K562 (cell line): ENCODE measurements at places on chromosomes 3 and 15. TPM values are rescaled to one million over a fixed set of nuclear protein-coding genes. Genes with fewer than 3 reads are reported as not detected.

- DNase-seq: no peak
These were observed 1.2 kb downstream of the ANXA2 start for GRCh38 chr15:60396560-60396957.

- DNase-seq: no peak
These were observed 20.7 kb upstream of the SLC25A26 start for GRCh38 chr3:66200147-66200546.

DNA sequence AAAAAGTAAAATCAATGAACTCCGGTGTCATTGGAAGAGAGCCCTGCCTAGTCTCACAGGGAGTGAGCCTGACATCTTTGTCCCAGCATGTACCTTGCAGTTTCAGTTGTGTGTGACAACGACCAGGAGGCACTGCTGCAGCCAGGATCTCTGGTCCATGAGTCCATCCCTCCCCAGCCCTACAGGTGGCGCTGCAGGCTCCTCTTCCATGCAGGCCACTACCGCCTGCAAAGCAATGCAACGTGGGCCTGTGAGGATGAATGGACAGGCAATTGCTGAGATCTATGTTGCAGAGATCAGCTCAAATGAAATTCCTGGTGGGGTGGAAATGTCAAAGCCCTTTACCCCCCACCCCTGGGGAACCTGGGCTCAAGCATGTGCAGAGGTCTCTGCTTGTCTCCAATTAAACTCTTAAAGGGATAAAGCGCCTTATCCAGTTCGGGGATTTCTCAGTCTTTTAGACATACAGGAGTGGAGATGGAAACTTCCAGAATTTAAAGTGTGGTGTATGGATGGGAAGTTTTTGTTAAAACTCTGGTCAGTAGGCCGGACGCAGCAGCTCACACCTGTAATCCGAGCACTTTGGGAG is 35.8 kb downstream of the TKT start:
- peak; percentile 85 for DNase-seq

DNA sequence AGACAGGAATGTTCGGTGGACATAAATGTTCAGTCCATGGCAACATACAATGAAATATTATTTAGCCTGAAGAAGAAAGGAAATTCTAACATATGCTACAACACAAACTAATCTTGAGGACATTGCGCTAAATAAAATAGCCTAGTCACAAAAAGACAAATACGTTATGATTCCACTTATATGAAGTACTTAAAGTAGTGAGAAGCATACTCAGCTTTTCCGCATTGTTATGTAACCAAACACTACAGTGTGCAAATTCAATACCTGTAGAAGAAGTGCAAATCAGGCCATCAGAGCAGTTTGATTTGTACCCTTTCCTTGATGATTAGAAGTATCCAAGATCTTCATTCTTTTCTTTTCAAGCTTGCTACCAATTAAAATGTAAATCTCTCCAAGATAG is 1023.4 kb upstream of the NR2F2 start:
- no peak for DNase-seq

Gene CCR1
- not detected in 2 replicates for polyA plus RNA-seq

Gene RASGRP1
- polyA plus RNA-seq: 0.27 and 0.72 TPM in 2 replicates

DNA sequence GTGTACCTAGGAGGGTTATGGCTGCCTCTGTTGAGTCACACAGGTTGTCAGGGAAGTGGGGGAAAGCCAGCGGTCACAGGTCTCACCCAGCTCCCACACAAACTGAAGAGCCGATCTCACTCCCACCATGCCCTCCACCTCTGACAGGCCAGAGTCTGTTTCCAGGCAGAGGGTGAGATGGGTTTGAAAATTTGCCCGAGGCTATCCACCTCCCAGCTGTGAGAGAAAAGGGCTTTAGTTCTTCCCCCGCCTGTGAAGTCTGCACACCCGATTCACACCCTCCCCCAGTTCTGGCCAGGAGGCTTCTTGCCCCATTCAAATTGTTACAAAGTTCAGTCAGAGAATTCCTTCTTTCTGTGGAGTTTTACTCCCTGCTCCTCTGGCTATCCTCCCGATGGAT is 446.9 kb downstream of the EDEM1 start:
- no peak for DNase-seq

DNA sequence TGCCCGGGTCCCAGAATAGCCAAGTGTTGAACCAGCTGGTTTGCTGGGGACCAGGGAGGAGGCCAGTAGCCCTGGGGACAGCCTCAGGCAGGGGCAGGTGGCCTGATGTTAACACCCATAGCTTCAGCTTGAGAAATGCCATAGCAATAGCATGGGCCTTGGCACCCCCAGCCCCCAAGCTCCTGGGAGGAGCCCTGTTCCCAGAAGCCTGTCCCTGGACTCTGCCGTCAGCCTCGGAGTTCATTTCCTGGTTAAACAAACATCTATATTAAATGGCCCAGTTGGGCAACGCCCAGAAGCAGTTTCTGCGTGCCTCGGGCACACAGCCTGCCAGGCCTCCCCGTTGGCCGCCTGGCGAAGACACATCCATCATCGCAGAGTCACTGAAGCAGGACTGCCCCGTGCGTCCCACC is 58.2 kb downstream of the FGD5 start:
- no peak for DNase-seq

Gene NAALADL2
- polyA plus RNA-seq: 0.88 and 1.3 TPM in 2 replicates

DNA sequence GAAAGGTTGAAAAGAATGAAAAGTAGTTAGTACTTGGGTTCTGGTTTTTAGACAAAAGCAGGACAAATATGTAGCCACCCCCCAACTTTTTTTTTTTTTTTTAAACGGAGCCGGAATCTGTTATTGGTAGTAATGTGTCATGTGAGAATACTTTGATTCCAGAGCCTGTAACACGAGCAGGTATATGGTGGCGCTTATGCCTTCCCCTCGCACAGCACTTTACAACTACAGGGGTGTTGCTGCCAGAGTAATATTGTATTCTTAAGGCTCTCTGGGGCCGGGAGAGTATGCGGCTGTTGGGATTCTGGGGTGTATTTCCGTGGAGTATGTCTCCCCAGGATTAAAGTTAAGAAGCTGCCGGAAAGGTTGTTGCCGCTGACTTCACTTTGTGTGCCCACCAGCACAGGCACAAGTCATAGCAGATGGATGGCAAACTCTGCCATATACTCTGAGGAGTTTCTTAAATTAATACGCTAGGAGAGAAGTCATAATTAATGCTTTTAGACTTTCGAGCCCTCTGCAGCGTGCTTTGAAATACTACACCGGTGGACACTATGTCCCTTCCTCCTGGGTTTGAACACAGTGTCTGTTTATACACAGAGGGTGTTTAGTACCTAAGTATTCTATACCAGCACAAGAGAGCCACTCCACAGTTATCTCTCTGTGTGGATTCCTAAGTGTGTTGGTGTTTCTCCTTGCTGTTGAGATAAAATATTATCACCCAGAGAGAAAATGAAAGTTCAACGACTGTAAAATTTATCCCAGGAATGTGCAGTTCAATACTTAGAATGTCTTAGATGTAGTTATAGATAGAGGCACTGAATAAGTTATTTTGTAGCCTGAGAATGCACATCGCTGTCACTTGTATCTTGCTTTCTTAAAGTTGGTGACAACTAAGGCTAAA is 1.4 kb downstream of the MBNL1 start:
- no peak for DNase-seq

Gene ROPN1
- polyA plus RNA-seq: not detected in 2 replicates

GRCh38 chr3:127391436-127392155 is 103.8 kb upstream of the PRR20G start:
- no peak for DNase-seq

- DNase-seq: no peak
These were observed 420.5 kb downstream of the EPHB1 start for GRCh38 chr3:135215516-135215915.

- no peak for DNase-seq
These were observed 24.8 kb downstream of the PSTPIP1 start for GRCh38 chr15:77019521-77020331.

DNA sequence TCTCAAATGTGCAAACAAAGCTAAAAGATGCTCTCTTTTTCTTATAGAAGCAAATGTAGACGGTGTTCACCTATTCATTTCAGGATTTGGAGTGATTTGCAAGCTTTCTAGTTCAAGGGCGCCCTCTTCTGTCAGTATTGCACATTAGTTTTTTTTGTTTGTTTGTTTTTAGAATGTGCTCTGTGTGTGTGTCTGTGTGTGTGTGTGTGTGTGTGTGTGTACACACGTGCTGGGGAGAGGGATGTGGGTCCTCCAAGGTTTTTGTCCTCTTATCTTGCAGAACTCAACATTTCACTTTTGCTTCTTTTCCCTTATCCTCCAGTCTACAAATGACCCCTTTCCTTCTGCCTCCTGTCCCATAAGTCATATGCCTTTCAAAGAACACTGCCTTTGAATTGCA is 23.5 kb downstream of the DNAH1 start:
- peak; percentile 42 for DNase-seq

Gene ZBBX
- polyA plus RNA-seq: not detected in 2 replicates

DNA sequence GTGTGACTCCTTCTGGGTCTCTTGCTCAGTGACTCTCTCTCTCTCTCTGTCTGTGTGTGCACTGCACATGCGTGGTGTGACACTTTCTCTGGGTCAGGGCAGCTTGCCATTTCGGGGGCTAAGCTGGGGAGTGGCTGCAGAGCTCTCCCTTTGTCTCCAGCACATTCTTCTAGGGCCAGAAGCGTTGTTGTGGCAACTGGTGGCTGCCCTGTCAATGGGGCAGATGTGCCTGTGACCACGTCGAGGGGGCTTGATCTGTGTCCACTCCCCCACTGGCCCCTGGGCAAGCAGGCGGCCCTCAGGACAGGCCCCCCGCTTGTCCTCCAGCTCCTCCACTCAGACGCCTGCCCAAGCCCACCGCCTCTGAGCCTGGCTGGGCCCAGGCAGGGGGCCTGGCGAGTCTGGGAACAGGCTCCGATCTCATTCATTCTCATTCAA is 67.8 kb downstream of the WNT7A start:
- DNase-seq: no peak

DNA sequence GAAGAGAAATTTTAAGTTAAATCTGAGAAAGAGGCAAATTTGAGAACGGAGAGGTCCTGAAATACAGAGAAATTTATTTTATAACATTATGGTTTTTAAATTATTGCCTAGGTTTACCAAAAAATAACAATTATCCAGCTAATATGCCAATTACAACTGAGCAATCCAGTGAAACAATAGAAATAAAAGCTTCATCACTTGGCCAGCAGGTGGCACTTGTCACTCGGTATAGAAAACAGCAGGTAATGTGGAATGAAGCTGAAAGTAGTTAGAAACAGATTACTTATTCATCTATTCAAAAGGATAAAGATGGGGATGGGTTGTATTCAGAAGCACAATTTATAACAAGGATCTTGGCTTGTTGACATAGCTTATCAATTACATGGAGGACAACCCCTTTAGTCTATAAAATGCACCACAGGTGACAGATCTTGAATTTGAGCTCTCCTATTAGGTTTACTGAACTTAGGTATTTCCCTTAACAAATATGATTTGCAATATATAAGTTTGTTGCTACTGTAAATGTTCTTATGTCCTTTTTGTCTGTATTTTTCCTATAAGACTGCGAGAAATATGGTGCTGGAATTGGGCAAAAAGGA is 70.1 kb upstream of the GUCA1C start:
- peak; percentile 10 for DNase-seq

- no peak for DNase-seq
These were observed 24.3 kb downstream of the CCR3 start for GRCh38 chr3:46266598-46266997.

- DNase-seq: no peak
These were observed 596 bp downstream of the BTD start for GRCh38 chr3:15602146-15602536.

- no peak for DNase-seq
These were observed 23.7 kb upstream of the STRIT1 start for GRCh38 chr3:155317211-155317610.

Gene KBTBD8
- 3.6 and 4.4 TPM in 2 replicates for polyA plus RNA-seq

DNA sequence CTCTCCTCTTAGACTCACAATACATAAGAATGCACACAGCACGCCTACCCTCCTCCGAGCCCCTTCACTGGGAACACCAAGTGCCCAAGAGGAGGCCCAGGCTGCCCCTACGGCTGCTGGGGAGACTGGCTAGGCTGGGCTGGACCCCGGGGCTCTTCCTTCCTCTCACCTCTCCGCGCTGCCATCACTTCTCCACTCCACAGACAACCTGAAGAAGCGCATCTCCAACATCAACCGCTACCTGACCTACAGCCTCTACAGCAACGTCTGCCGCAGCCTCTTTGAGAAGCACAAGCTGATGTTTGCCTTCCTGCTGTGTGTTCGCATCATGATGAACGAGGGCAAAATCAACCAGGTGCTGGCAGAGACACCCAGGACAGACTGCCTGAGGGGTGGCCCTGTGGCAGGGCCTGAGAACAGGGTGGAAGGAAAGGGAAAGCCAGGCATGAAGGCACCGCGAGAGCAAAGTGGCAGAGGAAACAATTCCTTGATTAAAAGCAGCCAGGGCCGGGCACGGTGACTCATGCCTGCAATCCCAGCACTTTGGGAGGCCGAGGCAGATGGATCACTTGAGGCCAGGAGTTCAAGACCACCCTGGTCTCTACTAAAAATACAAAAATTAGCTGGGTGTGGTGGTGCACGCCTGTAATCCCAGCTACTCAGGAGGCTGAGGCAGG is 51.6 kb downstream of the SEMA3G start:
- DNase-seq: no peak

DNA sequence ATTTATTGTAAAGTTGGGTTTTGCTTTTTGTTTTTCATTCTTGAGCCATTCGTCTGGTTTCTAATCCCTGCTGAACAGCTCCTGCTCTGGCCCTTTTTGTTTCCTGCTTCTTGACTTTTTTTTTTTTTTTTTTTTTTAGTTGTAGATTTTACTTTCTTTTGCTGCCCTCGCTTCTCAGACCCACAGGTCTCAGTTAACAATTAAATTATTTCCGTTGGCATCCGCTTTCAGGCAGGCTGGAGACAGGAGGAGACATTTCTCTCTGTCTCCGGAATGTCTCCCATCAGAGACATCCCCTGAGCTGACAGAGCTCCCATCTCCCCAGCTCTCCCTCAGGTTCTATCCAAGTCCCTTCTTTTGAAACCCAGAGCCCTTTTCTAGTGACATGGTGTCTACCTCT is 68.6 kb downstream of the SLC6A6 start:
- no peak for DNase-seq

DNA sequence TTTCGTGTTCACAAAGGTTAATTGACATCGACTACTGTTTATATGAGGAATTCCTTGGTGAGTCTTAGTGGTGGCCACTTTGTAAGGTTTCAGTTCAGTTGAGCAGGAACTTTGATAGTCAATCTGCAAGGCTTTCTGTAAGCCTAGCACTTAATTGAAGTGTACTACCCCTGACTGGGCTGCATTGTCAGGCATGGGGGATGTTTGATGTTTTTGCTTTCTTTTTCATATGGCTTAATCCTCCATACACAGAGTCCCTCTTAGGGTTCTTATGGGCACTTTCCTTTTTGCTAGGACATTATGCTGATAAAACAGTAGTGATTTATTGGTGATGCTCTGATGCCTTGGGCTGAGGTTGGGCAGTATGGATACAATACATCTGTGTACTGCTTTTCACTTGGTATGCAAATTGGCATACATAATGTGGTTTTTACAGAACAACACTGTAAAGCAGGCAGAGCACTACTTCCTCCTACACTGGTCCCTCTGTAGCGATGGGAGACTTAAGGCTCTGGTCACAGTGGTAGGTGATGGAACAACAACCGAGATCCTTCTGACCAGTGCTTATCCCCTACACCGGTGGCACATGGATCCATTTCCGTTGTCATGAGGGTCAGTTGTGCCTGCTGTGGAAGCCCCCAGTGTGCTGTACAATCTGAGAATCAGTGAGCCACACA is 261.0 kb downstream of the MFSD1 start:
- DNase-seq: no peak
